CD4-positive, CD25-positive, alpha-beta regulatory T cell (primary cell): ENCODE measurements at places on chromosomes 5 and 9.

GRCh38 chr5:41250351-41250987 lies 37.1 kb upstream of the C6 start:
- H3K4me3 ChIP-seq = no peak overlapping the region
- no peaks in the 10 kb centered on the region for H3K4me1 ChIP-seq
- DNase-seq = no peak
- no peaks in the 10 kb centered on the region for H3K27me3 ChIP-seq
- H3K36me3 ChIP-seq = no peaks in the 10 kb centered on the region
- H3K27ac ChIP-seq = no peak overlapping the region

DNA sequence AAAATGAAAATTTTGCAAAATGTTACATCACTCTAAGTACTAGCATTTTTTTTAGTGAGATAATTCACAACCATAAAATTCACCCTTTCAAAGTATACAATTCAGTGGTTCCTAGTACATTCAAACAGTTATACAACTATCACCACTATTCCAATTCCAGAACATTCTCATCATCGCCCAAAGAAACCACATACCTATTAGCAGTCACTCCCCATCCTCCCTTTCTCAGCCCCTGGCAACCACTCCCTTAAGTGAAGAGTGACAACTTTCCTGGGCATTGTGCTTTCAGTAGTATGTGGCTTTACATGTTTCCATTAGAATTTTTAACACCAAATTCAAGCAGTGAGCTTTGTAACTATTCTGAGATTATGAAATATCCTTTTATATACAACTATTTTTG lies 81.4 kb downstream of the RASEF start:
- H3K27ac ChIP-seq = no peak overlapping the region
- no peak for DNase-seq
- H3K36me3 ChIP-seq = no peaks in the 10 kb centered on the region
- H3K27me3 ChIP-seq = no peaks in the 10 kb centered on the region
- H3K4me1 ChIP-seq = no peaks in the 10 kb centered on the region
- H3K4me3 ChIP-seq = no peak overlapping the region

DNA sequence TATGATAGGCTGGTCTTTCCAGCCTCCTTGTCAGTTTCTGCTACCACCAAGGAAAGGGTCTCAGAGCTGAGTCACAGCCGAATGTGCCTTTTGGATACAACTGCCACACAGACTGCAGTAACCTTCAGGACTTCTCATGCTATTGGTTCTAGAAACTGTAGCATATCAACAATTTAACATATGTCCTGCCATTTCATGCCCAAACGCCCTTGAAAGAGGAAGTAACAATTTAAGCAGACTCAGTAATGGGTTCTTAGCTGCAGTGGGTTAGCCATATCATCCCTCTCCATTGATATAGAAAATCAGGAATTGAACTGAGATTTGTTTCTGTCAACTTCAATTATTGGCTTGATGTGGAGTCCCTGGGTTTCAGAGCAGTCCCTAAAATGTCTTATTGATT lies 4.1 kb upstream of the CLK4 start:
- H3K4me3 ChIP-seq = no peak overlapping the region
- DNase-seq = no peak
- H3K27ac ChIP-seq = no peak overlapping the region
- no peaks in the 10 kb centered on the region for H3K36me3 ChIP-seq
- H3K27me3 ChIP-seq = peaks cover 2% of the 10 kb centered on the region

DNA sequence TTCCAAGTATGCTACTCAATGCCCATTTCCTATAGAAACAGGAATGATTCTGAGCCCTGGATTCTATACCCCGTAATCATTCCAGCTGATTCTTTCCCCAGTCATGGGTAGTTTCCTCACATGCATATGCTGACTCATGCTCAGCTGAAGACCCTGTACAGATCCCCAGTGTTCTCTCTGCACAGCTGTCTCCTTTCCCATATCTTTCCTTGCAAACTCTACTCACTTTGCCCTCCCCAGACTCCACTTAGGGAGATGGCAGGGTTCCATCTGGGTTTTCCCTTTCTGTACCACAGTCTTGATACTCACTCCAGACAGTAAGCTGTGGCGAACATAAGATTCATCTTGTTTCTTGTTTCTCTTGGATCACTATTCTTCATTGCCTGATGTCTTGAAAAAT lies 357.6 kb downstream of the RAB3C start:
- no peaks in the 10 kb centered on the region for H3K36me3 ChIP-seq
- H3K4me3 ChIP-seq = no peak overlapping the region
- no peak overlapping the region for H3K27ac ChIP-seq
- H3K4me1 ChIP-seq = no peaks in the 10 kb centered on the region

- H3K27ac ChIP-seq = no peak within 1 kb of the TSS
- no peaks in the 10 kb centered on the region for H3K36me3 ChIP-seq
- H3K27me3 ChIP-seq = peaks cover 40% of the 10 kb centered on the region
- H3K4me1 ChIP-seq = no peaks in the 10 kb centered on the region
Observed at GRCh38 chr5:71719063-71719964, at the start of gene CARTPT. CARTPT (plus strand) TSS chr5:71719275; CDS start chr5:71719294, 19 bp downstream.
